ENCODE measurements at places on chromosomes 2 and 18. TPM values are rescaled to one million over a fixed set of nuclear protein-coding genes. Genes with fewer than 3 reads are reported as not detected.

The ELOA2 gene
- total RNA-seq = not detected

The CROCC2 gene
- total RNA-seq = not detected

The C2orf78 gene
- not detected for total RNA-seq

The PTH2R gene
- total RNA-seq = not detected

The SNORC gene
- 9.8 TPM for total RNA-seq

The NOP58 gene
- 120 TPM for total RNA-seq

The CDH2 gene
- 32.4 TPM for total RNA-seq

The COX7A2L gene
- total RNA-seq = 154 TPM

The HOXD4 gene
- 0.51 TPM for total RNA-seq

The GRP gene
- total RNA-seq = not detected

The PRKD3 gene
- 8.5 TPM for total RNA-seq

The PROM2 gene
- total RNA-seq = 0.06 TPM

The HOXD1 gene
- total RNA-seq = 0.16 TPM

The EFEMP1 gene
- 43.3 TPM for total RNA-seq

The NT5C1B gene
- total RNA-seq = not detected

The ATRAID gene
- 213 TPM for total RNA-seq

Measured in A549 treated with CORT108297 at 1 μM for 4 hours (cell line).